ENCODE measurements at places on chromosomes 12 and 14.

- DNase-seq, result no peak
Measured at GRCh38 chr12:75634244-75635222, 123.1 kb upstream of the KRR1 start.

DNA sequence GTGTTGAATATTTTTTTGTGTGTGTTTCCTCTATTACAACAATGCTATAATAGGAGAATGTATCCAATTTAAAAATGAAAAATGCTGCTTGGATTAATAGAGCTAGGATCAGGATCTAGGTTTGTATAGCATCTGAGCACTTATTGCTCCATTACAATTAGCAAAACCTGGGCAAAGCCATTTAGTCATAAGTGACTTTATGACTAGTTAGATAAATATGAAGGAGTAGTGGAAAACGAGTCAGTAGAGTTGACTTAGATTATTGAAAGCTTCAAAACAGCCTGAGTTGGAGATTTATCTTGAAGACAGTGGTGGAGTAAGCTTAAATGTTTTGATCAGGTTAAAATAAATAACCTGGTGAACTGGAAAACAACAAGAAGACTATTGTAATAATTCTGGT lies 2.8 kb downstream of the MED21 start:
- no peak for DNase-seq

DNA sequence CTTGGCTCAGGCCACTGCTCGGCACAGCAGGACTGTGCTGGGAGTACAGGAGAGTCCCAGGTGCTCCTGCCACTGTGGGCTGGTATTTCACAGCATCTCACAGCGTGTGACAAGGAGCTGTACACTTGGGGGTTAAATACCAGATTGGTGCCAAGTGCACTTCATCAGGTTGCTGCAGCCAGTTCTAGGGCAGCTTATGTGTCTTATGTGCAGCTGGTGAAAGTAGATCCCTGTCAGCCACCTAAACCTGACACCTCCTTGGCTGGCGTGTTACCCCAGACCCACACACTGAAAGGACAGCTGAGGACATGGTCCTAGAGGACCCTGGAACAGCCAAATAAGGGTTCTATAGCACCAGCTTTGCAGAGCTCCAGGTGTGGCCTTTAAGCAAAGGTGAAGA lies 18.9 kb downstream of the PLEKHH1 start:
- no peak for DNase-seq

- DNase-seq, result no peak
Measured at GRCh38 chr14:51138404-51139103, 43.6 kb upstream of the TRIM9 start.

GRCh38 chr14:75628816-75629215 lies 31.9 kb downstream of the ERG28 start:
- DNase-seq, result no peak

- DNase-seq, result no peak
Measured at GRCh38 chr14:101563654-101564443, 2.6 kb downstream of the DIO3 start.

- DNase-seq, result no peak
Measured at GRCh38 chr14:100082723-100083122, 17.5 kb downstream of the EVL start.

DNA sequence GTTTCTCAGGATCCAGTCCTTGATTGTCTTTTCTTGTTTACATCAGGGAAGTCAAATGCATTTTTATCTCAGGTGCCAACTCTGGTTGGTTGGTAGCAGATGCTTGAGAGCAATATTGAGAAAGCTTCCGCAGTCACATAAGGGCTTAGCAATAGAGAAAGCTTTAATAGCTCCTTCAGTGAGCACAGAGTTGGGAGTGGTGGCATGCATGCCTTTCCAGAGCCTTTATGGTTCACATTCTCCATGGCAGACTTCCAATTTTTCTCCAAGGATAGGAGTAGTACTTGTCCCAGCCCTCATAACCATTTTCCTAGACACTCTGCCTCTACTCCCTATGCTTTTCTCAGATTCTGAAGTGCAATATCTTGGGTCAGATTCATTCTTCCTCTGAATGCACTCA lies 280.4 kb downstream of the AEBP2 start:
- no peak for DNase-seq

GRCh38 chr12:39846304-39846703 lies 226.7 kb upstream of the ABCD2 start:
- DNase-seq, result no peak

DNA sequence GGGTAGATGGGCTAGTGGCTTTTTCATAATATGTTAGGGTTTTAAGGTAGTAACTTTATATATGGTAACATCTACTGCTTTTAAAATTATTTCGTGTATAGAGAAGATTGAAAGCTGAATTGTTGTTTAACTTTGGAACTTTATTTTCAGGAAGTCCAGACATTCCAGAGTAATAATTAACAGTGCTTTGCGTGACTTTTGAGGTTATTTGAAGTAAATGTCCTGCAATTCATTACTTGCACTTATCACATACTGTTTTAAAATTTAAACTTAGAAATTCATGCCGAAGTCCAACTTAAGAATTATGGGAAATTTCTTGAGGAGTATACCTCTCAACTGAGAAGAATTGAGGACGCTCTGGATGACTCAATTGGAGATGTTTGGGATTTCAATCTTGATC lies 3.3 kb downstream of the WASHC4 start:
- no peak for DNase-seq

DNA sequence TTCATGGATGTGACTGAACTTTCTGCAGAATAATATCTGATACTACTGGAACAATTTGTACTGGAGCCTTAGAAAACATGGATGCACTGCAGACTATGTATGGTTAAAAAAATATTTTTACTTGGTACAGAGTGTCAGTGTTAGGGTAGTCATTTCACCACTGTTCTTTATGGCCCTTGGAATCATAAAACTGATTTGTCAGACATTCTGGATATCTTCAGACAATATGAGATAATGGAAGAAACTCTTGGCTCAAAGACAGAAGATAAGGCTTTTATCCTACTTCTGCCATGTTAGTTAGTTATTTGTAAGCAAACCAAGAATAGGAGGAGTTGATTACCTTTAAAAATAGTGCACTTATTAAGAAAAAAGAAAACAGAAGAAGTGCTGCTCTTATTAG lies 209.4 kb downstream of the LRIG3 start:
- no peak for DNase-seq

DNA sequence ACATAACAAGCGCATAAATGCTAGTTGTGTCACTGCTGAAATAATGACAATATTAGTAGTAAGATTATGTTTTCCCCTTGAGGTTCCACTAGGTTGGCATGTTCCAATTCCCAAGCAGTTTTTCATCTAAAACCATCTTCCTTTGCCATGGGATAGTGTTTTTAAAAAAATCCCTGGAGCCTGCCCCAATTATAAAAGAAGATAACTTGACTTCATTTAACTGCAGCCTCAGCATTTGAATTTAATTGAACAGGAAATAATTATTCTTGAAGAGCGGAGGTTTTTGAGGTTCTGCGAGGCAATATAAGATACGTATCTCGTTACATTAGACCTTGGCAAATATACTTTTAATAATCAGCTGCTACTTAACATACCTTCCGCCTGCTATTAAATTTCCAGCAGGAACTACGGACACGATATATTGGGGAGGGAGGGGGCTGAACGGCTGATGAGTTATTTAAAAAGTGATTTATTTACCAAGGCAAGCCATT lies 65.2 kb upstream of the HSPB8 start:
- DNase-seq, result no peak

DNA sequence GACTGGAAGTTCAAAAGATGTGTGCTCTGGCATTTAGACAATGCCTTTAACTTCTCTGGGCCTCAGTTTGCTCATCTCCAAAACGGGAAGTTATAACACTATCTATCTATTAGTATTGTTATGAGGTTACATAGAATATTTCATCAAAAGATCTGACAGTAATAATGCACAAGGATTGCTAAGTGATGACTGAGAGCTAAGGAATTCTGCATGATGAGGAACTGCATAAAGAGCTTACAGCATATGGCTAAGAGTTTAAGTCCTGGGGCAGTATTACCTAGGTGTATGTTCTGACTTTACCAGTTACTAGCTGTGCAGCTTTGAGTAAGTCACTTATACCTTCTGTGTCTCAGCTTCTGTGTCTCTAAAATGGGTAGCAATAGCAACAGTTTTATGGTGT lies 160.1 kb upstream of the TMPO start:
- DNase-seq, result no peak

GRCh38 chr14:91946622-91947474 lies 646 bp downstream of the FBLN5 start:
- no peak for DNase-seq

DNA sequence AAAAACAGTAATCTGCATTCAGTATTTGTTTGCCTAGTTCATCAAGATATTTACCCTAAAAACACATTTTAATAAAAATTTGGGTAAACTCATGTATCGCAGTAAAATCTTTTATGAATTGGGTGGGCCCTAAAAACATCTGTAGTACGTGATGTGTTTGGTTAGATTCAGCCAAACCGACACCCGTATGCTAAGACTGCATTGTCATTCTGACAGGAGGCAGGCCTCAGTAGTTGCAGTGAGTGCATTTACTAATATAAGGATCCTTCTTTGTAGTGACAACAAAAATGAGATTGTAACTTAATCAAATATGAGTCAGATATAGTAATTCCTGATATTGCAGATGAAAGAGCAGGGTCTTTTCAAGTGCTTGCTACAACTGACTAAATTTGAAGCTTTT lies 191.8 kb downstream of the SLC16A7 start:
- DNase-seq, result no peak

- no peak for DNase-seq
Measured at GRCh38 chr14:44404599-44404998, 102.5 kb downstream of the FSCB start.

DNA sequence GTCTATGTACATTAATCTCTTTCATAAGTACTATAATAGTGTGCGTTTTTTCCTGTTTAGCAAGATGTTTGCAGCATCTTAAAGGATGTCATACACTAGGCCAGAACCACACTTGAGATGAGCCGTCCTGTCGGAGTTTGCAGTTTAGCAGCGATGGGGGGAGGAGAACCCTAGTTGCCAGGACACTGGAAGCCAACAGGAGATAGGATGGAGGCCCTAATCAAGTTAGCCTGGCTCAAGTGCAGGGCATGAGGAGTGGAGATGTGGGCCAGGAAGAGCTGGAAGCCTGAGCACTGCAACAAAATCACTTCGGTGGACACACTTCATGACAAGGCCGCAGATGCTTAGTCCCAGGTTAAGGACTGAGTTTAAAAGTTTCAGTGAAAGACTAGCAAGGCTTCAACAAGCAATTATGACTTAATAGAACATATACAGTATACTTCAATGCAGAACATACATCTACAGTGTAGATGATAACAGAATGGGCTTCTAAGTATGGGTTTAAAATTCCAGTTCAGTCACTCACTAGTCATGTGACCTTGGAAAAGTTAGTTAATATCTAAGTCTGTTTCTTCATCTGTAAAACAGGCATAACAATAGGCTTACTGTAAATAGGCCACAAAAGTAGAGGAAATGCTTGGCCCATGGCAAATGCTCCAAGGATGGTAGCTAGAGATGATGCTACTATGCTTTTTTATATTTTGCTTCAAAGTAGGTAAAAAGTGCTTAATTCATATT lies 77.1 kb downstream of the PTPN21 start:
- DNase-seq, result no peak

GRCh38 chr12:51901881-51902280 lies 5.4 kb upstream of the ACVRL1 start:
- no peak for DNase-seq

DNA sequence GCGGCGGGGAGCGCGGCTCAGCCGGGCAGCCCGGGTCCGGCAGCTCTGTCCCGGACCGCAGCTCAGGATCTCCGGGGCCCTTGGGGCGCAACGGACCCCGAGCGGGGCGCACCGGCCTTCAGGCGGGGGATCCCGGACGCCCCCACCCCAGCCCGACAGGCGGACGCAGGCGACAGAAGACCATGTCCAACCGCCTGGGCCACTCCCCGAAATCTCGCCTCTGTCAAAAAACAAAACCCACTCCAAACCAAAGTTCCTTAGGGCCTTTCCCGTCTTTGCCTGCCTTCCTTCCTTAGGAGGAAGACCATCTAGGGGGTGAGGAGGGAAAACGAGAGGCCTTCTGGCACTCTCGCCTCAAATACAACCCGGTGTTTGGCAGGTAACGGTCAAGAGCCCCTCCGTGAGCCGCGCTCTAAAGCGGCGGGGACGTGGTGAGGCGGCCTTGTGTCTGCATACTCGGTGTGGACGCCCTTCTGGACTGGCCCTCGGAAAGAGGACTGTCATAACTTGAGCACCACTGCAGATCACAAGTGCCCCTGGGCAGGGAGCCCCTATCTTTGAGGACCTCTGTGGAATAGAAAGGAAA lies 604 bp downstream of the HCFC2 start:
- no peak for DNase-seq

GRCh38 chr14:34135492-34135891 lies 184.6 kb upstream of the EGLN3 start:
- DNase-seq, result no peak

GRCh38 chr12:47740606-47741339 lies 15.5 kb upstream of the ENDOU start:
- DNase-seq, result no peak

DNA sequence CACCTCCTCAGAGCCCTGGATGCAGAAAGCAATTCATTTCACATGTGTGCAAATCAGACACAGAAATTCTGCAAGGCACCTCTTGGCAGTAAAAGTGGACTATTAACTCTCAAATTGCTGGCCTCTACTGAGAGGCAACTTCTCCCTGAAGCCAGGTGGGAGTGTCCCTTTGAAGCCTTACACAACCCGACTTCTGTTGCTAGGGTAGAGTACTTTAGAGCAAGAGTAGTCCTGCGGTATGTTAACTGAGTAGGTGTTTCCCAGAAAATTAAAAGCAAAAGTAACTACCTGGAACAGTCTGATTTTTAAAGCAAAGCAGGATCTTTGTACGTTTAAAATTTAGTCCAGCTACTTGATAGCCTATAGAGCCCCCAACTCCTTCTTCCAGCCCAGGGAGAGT lies 483.4 kb downstream of the DIO2 start:
- no peak for DNase-seq
